CD4-positive, alpha-beta memory T cell (primary cell): ENCODE measurements at places on chromosomes 12 and 14. TPM values are rescaled to one million over a fixed set of nuclear protein-coding genes. Genes with fewer than 3 reads are reported as not detected.
A peak's percentile ranks its signal among the peaks of the same experiment; 100 is the strongest.

- no peak overlapping the region for H3K4me3 ChIP-seq
- no peaks in the 10 kb centered on the region for H3K27me3 ChIP-seq
- DNase-seq: no peak
- no peaks in the 10 kb centered on the region for H3K36me3 ChIP-seq
- H3K27ac ChIP-seq: no peak overlapping the region
- H3K4me1 ChIP-seq: peaks cover 3% of the 10 kb centered on the region
These were observed 8.9 kb downstream of the ARL6IP4 start for GRCh38 chr12:122989225-122989839.

DNA sequence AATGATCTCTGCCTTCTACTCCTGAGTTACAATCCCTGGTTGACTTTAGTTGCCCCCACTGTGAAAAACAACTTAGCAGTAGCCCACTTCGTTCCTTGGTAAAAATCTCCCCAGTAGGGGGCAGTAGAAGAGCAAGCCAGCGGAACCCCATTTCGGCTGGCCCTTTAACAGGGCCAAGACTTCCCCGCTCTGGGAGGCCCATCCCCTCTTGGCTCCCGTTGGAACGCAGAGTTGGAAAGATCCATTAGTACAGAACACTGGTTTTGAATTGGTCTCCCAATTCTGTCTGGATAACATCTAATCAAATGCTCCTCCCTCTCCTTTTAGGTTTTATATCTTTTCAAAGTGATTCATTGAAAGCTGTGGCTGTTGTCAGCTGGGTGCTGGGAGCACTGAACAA is 1133.3 kb downstream of the BCL11B start:
- H3K36me3 ChIP-seq: no peaks in the 10 kb centered on the region
- H3K27me3 ChIP-seq: no peaks in the 10 kb centered on the region
- peak overlapping the region; percentile 59 for H3K27ac ChIP-seq
- no peak overlapping the region for H3K4me3 ChIP-seq

DNA sequence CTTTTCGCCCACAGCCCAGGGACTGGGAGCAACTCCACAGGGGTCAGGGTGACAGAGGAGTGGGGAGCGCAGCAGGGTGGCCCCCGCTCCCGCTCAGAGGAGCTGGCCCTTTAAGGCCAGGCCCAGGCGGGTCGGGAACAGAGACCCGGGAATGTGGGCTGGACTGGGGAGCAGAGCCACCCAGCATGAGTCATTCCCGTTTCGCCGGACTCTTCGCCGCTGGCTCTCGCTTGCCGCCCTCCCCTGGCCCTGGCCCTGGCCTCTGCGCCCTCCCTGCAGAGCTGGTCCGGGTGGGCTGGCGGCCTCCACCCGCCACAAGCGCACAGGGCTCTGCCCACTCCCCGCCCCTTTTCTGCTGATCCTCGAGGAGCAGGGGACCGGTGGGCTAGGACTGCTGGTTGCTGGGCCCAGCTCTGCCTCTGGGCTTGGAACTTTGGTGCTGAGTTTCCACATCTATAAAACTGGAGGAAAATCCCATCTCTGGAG is 92.8 kb downstream of the NINJ2 start:
- no peaks in the 10 kb centered on the region for H3K27me3 ChIP-seq
- no peaks in the 10 kb centered on the region for H3K36me3 ChIP-seq
- peaks cover 37% of the 10 kb centered on the region for H3K4me1 ChIP-seq
- DNase-seq: no peak

DNA sequence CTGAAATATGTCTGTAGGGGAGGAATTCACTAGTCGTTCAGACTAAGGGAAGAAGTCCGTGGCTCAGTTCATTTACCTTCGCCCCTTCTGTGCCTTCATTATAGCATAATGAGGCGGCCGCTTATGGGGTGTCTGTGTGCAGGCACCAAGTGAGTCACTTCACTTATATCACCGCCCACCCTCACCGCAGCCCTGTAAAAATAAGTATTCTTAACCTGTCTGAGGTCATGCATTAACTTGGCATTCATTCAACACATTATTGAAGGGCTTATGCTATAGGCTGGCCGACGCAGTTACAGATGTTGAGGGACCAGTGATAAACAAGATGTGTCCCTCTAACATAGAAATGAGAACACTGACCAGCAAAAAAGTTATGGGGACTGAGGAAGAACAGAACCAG is 47.7 kb upstream of the PTCSC3 start:
- H3K4me3 ChIP-seq: no peak overlapping the region
- DNase-seq: no peak
- H3K27ac ChIP-seq: no peak overlapping the region
- no peaks in the 10 kb centered on the region for H3K4me1 ChIP-seq

GRCh38 chr12:29072631-29073030 is 76.4 kb upstream of the FAR2 start:
- H3K27me3 ChIP-seq: no peaks in the 10 kb centered on the region
- H3K36me3 ChIP-seq: no peaks in the 10 kb centered on the region
- no peak overlapping the region for H3K4me3 ChIP-seq
- no peak overlapping the region for H3K27ac ChIP-seq

GRCh38 chr12:70040141-70040540 is 203.1 kb upstream of the CNOT2 start:
- H3K36me3 ChIP-seq: no peaks in the 10 kb centered on the region
- no peak overlapping the region for H3K4me3 ChIP-seq
- no peaks in the 10 kb centered on the region for H3K27me3 ChIP-seq
- H3K27ac ChIP-seq: no peak overlapping the region

- no peak for DNase-seq
- peaks cover 45% of the 10 kb centered on the region for H3K4me1 ChIP-seq
- no peaks in the 10 kb centered on the region for H3K36me3 ChIP-seq
- H3K27me3 ChIP-seq: no peaks in the 10 kb centered on the region
These were observed 50.4 kb downstream of the GXYLT1 start for GRCh38 chr12:42094277-42094676.

Gene AQP2
- not detected for total RNA-seq

DNA sequence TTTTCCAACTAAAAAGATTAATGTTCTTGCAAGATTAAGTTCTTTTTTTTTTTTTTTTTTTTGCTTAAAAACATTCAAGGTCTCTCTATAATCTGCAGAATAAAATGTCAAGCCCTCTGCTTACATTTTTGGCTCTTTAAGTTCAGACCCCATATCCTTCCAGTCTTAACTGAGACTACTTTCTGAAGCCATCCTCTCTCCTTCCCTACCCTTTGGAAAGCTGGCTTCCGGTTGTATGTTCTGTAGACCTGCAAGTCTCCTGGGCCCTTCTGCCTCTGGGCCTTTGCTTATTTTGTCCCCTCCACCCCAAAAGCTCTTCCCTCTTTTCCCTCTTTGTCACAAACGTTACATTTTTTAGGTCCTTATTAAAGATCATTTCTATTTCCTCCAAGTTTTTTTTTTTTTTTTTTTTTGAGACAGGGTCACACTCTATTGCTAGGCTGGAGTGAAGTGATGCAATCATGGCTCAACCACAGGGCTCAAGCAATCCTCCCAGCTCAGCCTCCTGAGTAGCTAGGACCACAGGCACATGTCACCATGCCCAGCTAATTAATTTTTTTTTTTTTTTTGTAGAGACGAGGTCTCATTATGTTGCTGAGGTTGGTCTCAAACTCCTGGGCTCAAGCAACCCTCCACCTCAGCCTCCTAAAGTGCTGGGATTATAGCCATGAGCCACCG is 46.5 kb downstream of the PTPRB start:
- no peaks in the 10 kb centered on the region for H3K4me1 ChIP-seq
- H3K27ac ChIP-seq: no peak overlapping the region
- H3K4me3 ChIP-seq: no peak overlapping the region
- H3K36me3 ChIP-seq: no peaks in the 10 kb centered on the region
- H3K27me3 ChIP-seq: no peaks in the 10 kb centered on the region
- DNase-seq: no peak

GRCh38 chr12:131333136-131333535 is 377.8 kb upstream of the SFSWAP start:
- H3K27ac ChIP-seq: no peak overlapping the region
- no peaks in the 10 kb centered on the region for H3K36me3 ChIP-seq
- no peaks in the 10 kb centered on the region for H3K27me3 ChIP-seq
- H3K4me1 ChIP-seq: no peaks in the 10 kb centered on the region
- H3K4me3 ChIP-seq: no peak overlapping the region

GRCh38 chr12:68240079-68240478 is 13.3 kb downstream of the IL22 start:
- no peaks in the 10 kb centered on the region for H3K36me3 ChIP-seq
- no peak overlapping the region for H3K27ac ChIP-seq
- no peaks in the 10 kb centered on the region for H3K27me3 ChIP-seq
- peaks cover 37% of the 10 kb centered on the region for H3K4me1 ChIP-seq

GRCh38 chr12:103855896-103856657 is 15.0 kb upstream of the NT5DC3 start:
- H3K27ac ChIP-seq: no peak overlapping the region
- no peaks in the 10 kb centered on the region for H3K36me3 ChIP-seq
- DNase-seq: no peak
- no peaks in the 10 kb centered on the region for H3K4me1 ChIP-seq
- no peaks in the 10 kb centered on the region for H3K27me3 ChIP-seq

Gene SETD1B
- total RNA-seq: 69.3 TPM

DNA sequence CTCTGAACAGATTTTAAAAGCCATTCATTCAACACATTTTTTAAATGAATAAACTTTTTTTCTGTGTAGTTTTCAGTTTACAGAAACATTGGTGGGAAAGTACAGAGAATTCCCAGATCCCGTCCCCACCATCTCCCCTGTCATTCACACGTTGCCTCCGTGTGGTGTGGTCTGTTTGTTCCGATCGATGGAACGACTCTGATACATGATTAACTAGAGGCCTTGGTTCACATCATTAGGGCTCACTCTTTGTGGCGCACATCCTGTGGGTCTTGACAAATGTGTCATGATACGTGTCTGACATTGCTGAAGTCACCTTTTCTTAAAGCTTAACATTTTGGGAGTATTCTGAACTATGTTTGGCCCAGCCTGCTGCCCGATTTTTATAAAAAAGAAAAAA is 18.5 kb downstream of the MEG3 start:
- no peak for DNase-seq
- peaks cover 5% of the 10 kb centered on the region for H3K4me1 ChIP-seq
- H3K27me3 ChIP-seq: no peaks in the 10 kb centered on the region
- no peak overlapping the region for H3K27ac ChIP-seq
- no peaks in the 10 kb centered on the region for H3K36me3 ChIP-seq

Gene TMEM121
- 5.4 TPM for total RNA-seq

- no peak overlapping the region for H3K4me3 ChIP-seq
- no peak for DNase-seq
- H3K4me1 ChIP-seq: no peaks in the 10 kb centered on the region
These were observed 4.8 kb upstream of the LMNTD1 start for GRCh38 chr12:25557830-25558436.

Gene KRT78
- not detected for total RNA-seq

- H3K36me3 ChIP-seq: no peaks in the 10 kb centered on the region
- no peak overlapping the region for H3K4me3 ChIP-seq
- no peaks in the 10 kb centered on the region for H3K4me1 ChIP-seq
- no peak for DNase-seq
These were observed 43.1 kb downstream of the HMGA2 start for GRCh38 chr12:65867394-65867793.

DNA sequence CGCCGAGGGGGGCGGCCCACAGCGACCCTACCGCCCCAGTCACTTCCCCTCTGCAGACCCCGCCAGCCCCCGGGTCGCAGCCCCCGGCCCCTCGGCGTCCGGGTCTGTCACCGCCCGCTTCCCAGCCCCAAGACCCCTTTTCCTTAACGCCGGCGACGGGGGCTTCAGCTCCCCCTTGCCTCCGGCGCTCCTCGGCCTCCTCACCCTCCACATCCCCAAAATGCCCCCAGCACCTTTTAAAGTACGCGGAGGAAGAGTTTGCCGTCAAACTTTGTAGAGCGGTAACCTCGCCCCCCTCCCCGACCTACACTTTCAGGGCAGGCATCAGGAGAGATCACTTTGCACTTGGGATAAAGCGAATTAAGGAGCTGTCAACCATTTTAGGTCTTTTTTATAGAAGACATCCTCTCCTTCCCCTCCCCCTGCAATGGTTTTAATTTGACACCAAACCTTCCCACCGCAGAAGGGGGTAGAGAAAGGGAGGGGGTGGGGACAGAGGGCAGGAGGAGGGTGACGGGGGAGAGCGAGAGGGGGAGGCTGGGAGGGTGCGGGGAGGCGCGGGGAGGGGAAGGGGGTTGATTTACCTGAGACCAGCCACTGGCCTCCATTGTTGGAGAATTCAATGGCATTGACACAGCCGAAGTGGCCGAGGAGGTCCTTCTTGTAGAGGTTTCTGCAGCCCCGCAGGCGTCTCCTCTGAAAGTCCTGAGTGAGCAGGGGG is 578 bp downstream of the DCAF5 start:
- no peaks in the 10 kb centered on the region for H3K27me3 ChIP-seq
- peak; percentile 66 for DNase-seq
- peaks cover 48% of the 10 kb centered on the region for H3K4me1 ChIP-seq
- peaks cover 8% of the 10 kb centered on the region for H3K36me3 ChIP-seq
- H3K4me3 ChIP-seq: peak overlapping the region; percentile 71
- peak overlapping the region; percentile 75 for H3K27ac ChIP-seq

Gene PELI2
- total RNA-seq: 16.4 TPM

DNA sequence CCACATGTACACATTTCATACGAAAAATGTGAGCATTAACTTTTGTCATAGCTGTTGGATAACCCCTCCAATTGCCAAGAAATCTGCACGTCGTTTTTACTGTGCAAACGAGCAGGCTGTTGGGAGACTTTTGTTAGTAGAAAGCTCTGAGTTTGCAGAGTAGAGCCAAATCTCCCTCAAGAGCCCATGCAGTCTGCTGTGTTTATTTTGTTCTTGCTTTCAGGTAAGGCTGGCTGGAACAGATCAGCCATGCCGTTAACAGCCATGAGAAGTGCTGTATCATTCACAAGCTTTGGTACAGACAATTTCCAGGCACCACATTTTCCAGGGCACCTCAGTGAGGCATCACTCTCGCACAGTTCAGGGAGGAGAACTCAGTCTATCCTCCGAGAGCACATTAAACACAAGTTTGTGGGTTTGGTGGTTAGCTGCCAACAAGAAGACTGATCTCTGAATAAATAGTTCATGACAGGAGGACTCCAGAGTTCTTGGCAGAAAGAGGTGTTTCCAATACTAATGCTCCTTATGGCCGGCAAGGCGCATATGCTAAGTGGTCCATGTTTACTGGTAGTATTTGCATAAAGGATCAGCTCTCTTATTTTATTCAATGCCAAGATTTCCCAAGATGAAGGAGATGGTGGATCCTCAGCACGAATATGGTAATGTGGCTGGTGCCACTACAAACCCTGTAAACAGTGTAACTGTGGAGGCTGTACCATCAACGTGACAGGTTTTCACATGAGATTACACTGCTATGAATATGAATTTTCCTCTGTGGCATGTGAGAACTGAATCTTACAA is 30.3 kb upstream of the PELI2 start:
- H3K27ac ChIP-seq: no peak overlapping the region
- H3K4me1 ChIP-seq: no peaks in the 10 kb centered on the region
- DNase-seq: no peak
- H3K4me3 ChIP-seq: no peak overlapping the region

GRCh38 chr14:51889851-51890250 is 29.4 kb downstream of the GNG2 start:
- H3K27ac ChIP-seq: peak overlapping the region; percentile 18
- H3K27me3 ChIP-seq: no peaks in the 10 kb centered on the region
- no peak for DNase-seq
- no peak overlapping the region for H3K4me3 ChIP-seq
- H3K36me3 ChIP-seq: no peaks in the 10 kb centered on the region

Gene LUM
- not detected for total RNA-seq

GRCh38 chr12:121538699-121539061 is 42.1 kb downstream of the KDM2B start:
- peaks cover 42% of the 10 kb centered on the region for H3K4me1 ChIP-seq
- H3K4me3 ChIP-seq: peak overlapping the region; percentile 57
- peak overlapping the region; percentile 80 for H3K27ac ChIP-seq
- no peaks in the 10 kb centered on the region for H3K27me3 ChIP-seq
